Erythroblast (primary cell): ENCODE measurements at places on chromosomes 5 and 9.

- no peak for DNase-seq
Measured at GRCh38 chr9:12923468-12924009, 148.7 kb downstream of the LURAP1L start.

- peak; percentile 41 for DNase-seq
Measured at GRCh38 chr9:121640076-121640475, 11.4 kb upstream of the DAB2IP start.

GRCh38 chr5:152271420-152271819 lies 133.7 kb downstream of the NMUR2 start:
- DNase-seq, result peak; percentile 1

- DNase-seq, result no peak
Measured at GRCh38 chr5:146606893-146607292, 90.9 kb upstream of the GPR151 start.

DNA sequence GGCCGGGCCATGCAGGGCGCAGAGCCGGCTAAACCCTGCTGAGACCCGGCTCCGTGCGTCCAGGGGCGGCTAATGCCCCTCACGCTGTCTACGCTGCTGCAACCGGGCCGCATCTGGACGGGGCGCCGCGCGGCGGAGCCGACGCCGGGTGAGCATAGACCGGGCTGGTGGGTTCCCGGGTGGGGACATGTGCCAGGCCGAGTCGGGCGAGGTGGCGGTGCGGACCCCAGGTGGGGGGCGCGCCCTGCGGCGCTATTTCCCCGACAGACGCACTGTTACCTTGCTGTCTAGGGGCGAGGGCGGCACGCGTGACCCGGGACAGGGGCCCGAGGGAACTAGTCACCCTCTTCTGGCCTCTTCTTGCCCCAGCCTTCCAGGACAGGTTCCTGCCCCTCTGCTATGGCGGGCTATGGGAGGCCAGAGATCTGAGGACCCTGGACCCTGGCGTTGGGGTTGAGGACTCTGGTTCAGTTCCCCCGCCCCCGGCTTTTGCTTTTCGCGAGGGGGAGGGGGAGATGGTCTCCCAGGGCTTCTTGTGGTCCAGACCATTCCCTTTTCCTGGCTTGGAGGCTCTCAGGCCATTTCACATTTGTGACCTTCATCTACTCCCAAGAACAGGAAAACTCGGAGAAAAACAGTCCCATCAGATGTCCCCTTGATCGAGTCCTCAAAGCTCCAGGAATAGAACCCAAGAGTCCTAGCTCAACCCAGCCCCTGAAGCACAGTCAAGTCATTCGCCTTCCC lies 536 bp downstream of the SLC27A4 start:
- no peak for DNase-seq
